Left ventricle myocardium superior (tissue), 1 donor: ENCODE measurements at places on chromosomes 4 and X.

GRCh38 chr4:169934794-169935429, 91.3 kb downstream of the MFAP3L start:
- DNase-seq: no peak

DNA sequence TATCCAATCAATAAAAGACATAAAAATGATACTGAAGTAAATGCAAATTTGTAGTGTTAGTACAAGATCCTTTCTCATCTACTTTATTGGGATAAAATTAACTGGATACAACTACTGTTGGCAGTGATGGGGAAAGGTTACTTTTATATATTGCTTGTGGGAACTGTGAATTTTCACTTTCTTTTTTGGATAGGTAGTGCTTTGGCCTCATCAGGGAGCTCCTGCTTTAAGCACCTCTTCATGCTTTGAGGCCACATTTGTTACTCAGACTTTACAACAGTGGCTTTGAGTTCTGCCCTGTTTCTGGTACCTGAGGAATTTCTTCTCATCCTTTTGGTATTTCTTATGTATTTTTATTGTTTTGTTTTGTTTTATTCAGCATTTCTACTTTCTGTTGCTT, 316.8 kb upstream of the ZCCHC13 start:
- DNase-seq: no peak

DNA sequence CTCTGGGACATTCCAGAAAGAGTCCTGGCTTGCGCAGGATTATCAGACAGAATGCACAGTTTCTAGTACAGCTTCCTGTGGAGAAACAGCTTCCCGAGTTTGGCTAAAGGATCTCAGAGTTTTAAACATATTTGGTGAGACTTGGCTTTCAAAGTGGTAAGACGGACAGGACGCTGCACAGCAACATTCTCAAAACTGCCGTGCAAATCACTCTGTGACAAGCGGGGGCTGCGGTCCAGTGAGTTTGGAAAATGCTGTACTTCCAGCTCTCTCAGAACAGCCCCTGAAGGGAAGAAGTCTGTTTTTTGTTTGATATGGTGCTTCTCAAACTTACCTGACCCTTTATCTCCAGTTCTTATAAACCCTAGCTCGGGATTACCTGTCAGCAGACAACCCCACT, 18.1 kb downstream of the LGI2 start:
- no peak for DNase-seq

GRCh38 chrX:12975670-12975965, 708 bp downstream of the TMSB4X start:
- peak; percentile 52 for DNase-seq

DNA sequence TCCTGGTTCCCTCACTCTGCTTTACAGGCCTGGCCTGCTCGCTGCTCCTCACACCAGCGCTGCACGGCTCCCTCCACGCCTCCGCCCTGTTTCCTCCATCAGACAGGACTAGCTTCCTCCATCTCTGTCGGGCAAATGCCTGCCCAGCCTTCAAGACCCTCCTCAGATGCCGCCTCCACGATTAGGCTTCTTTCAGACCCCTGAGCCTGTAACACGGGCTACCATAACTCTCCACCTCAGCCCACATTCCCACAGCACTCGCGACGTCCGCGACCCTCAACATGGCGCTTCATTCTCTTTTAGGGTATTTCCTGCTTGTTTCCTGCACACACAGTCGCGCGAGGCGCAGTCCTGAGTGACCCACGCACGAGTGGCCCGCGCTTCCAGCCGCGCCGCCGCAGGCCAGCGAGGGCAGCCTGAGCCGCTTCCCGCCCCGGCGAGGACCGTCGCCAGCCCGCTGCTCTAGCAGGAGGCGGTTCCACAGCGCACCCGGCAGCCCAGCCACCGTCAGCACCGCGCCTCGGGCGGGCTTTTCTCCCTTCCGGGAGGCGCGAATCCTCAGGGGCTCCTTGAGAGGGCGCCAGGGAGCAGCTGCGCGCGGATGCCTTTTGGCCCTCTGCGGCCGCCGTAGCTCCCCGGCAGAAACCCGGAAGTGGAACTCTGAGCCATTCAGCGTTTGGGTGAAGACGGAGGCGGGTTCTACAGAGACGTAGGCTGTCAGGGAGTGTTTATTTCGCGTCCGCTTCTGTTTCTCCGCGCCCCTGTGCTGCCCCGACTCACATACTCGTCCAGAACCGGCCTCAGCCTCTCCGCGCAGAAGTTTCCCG, at the start of gene FRG1:
FRG1 (plus strand) TSS at position 695 of the 827 bp plus-strand sequence. CDS start 138 bp downstream, outside the sequence.
- DNase-seq: peak; percentile 97
